Mammary epithelial cell (primary cell): ENCODE measurements at places on chromosomes 1 and 21. TPM values are rescaled to one million over a fixed set of nuclear protein-coding genes. Genes with fewer than 3 reads are reported as not detected.

GRCh38 chr1:196088541-196088940, 519.7 kb downstream of the KCNT2 start:
- DNase-seq, result no peak

DNA sequence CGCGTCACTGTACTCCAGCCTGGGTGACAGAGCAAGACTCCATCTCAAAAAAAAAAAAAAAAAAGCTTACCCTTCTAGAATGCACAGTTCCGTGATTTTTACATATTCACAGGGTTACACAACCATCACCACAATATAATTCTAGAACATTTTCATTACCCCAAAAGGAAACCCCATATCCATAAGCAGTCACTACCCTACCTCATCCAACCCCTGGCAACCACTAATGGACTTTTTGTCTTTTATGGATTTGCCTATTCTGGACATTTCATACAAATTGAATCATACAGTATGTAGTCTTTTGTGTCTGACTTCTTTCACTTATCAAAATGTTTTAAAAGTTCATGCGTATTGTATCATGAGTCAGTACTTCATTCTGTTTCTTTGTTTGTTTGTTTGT, 22.8 kb downstream of the SYF2 start:
- DNase-seq, result no peak

GRCh38 chr21:29753216-29753615, 186.6 kb downstream of the GRIK1 start:
- DNase-seq, result no peak

DNA sequence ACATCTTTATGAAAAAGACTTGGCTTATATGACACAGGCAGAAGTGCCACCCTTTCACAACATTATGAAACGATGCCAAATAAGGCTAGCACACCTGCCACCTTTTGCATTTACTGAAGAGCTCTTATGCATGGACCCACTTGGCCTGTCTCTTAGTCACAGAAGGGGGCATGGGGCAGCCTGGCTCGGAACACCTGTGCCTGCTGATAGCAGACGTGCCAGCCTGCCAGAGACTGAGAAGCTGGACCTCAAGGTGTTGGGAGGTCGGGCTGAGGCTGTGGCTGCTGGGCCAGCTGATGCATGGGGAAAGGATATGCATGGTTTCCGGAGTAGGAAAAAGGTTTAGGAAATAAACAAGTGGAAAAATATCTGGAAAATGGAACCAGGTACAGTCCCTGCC, 21.5 kb downstream of the RCAN1 start:
- DNase-seq, result no peak

DNA sequence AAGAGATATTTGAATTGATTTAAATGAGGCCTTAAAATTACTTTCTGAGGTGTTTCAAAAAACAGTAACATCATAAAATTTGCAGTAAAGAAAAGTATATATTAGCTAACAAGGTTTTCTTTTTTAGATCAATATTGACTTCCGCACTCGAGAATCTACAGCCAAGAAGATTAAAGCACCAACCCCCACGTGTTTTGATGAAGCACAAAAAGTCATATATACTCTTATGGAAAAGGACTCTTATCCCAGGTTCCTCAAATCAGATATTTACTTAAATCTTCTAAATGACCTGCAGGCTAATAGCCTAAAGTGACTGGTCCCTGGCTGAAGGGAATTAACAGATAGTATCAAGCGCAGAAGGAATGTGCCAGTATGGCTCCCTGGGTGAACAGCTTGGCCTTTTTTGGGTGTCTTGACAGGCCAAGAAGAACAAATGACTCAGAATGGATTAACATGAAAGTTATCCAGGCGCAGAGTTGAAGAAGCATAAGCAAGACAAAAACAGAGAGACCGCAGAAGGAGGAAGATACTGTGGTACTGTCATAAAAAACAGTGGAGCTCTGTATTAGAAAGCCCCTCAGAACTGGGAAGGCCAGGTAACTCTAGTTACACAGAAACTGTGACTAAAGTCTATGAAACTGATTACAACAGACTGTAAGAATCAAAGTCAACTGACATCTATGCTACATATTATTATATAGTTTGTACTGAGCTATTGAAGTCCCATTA, 3.6 kb downstream of the RGS1 start:
- peak; percentile 9 for DNase-seq

DNA sequence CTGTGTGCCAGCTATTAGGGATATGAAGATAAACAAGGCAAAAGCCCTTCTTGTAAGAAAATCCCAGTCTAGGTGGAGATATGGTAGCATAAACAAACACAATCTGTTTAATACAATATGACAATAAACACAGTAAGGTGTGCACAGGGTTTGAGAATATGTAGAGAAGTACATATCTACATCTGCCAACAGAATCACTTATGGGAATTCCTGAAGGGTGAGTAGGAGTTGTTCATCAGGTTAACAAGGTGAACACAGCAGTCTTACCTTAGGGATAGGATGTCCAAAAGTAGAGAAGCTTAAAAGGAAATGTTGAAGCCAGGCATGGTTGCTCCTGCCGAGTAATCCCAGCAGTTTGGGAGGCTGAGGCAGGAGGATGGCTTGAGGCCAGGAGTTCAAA, 57.7 kb upstream of the LRRC7 start:
- DNase-seq, result peak; percentile 61

GRCh38 chr1:232629250-232630046, 485 bp downstream of the SIPA1L2 start:
- DNase-seq, result peak; percentile 32

- DNase-seq, result no peak
Observed at GRCh38 chr1:1178794-1179331, 5.2 kb downstream of the TTLL10 start.

DNA sequence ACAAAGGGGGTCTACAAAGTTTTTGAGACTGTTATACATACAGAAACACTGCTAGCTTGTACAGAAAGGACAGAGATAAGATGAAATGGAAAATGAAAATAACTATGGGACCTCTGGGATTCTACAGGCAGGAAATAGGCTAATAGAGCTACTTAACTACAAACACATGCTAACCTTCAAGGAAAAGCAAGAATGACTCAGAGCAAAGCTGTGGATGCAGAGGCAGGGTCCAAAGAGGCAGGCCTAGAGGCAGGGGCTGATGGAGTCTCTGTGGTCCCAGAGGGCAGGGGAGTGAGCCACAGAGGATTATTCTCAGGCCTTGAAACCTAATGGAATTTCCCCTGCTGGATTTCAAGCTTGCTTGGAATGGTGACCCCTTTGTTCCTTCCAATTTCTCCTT, 18.7 kb upstream of the GOLT1A start:
- no peak for DNase-seq

DNA sequence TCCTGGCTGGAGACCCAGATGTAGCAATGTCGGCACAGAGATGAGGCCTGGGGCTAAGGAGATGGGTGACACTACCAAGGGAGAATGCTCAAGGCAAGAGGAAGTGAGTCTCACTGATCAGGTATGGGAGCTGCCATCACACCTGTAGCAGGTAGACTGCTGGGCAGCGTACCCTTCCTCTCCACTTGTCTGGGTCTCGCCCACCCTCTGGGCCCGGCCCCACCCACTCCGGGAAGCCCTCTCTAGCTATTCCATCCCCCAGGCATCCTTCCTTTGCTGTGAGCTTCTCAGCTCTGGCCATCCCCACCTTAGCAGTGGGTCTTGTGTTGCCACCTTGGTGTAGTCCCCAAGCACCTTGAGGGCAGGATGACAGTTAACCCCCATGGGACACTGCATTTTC, 87.7 kb upstream of the EDN2 start:
- DNase-seq, result no peak

GRCh38 chr1:28163496-28164161, 12.9 kb downstream of the PTAFR start:
- no peak for DNase-seq

DNA sequence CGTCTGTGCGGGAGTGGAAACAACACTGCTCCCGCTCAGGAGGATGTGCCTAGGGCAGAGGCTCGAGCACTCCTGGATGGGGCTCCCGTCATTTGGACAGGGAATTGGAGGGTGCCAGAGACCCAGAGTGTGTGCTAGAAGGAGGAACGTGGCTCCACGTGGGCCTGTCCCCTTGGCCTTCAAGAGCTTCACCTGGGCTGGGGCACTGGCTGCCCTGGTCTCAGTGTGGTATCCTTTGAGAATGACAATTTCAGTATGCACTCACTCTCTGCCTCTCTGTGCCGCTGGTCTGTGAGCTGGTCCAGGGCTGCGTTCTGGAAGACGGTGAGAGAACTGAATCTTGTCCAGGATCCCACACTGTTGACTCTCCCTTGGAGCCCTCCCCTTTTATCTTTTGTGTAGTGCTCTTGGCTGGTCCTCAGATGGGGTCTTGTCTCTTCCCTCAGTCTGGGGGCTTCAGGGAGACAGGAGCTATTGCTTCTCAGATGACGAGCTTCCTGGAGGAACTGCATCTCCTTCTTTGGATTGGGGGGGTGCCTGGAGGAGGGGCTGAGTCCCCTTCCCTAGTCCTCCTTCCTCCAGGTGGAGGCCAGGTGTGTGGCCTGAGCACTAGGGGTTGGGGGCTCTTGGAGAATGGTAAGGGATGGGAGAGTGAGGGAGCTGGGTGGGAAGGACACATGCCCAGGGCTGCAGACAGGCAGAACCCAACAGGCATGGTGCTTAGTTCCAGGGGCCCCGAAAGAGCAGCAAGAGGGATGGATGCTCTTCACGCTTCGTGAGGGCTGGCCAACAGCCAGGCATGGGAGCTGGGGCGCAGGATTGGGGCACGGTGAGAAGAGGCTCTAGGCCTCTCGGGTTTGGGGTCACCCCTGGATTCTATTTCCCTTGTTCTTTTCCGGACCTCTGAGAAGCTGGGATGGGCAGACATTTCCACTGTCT, 14.8 kb upstream of the ETV3L start:
- no peak for DNase-seq

GRCh38 chr1:93840956-93841482, 38.0 kb downstream of the DNTTIP2 start:
- DNase-seq, result no peak

GRCh38 chr1:16905110-16905867, 9.5 kb downstream of the RNU1-2 start:
- peak; percentile 99 for DNase-seq

DNA sequence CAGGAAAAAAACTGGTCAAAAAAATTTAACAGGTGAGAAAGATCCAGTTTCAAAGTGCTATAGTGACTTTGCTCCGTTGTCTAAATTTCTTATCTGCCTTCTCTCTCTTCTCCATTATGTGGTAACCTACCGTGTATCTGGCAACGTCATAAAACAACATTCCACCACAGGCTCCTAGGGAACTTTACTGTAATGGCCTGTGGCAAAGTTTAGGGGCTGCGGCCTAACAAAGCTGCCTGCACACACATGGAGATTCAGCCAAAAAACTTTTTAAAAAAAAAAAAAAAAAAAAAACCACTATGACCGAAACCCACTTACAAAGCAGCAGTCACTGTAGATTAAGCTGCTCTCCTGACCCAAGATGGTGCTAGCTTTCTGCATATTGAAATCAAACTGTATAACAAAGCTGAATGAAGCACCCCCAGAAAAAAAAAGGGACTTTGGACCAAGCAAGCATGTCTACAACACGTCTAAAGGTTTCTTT, 202.6 kb downstream of the SLC45A1 start:
- peak; percentile 33 for DNase-seq

DNA sequence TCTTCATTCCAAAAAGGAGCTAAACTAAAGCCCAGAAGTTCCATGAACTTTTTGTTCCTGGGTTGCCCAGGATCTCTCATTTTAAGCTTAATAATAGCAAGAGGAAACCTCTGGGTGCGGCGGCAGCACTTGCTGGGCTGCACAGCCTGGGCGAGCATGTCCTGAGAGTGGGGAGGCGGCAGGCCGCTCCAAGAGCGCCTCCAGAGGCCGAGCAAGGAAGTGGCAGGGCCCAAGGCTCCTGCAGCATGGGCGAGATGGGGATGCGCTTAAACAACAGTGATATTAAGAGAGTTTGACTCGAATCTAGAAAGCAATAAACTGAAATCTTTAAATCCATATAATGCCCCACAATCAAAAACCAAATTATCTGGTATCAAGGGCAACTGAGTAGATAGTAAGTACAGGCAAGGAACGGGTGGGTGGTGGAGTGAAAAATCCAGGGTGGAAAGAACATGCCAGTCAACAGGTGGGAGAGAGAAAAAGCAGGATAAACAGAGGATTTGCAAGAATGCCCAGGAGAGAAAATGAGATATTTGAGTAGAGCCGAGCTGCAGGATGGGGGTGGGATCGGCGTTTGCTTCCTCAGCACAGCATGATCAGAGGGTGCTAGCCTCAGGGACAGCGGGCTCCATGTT, 14.1 kb upstream of the TNR start:
- peak; percentile 13 for DNase-seq

The NPHS2 gene
- not detected for polyA plus RNA-seq

The PTGER3 gene
- not detected for polyA plus RNA-seq

The CASZ1 gene
- polyA plus RNA-seq, result 4.3 TPM

The TSPAN1 gene
- polyA plus RNA-seq, result 510 TPM

The HCN3 gene
- 3.0 TPM for polyA plus RNA-seq

The ADAMTS1 gene
- 72.7 TPM for polyA plus RNA-seq

The RIPPLY3 gene
- 0.34 TPM for polyA plus RNA-seq

The MLLT11 gene
- 11.1 TPM for polyA plus RNA-seq

The DNASE2B gene
- not detected for polyA plus RNA-seq
